ENCODE measurements at places on chromosomes 7 and 10.

GRCh38 chr10:97229322-97230015 is 43.7 kb upstream of the SLIT1 start:
- DNase-seq, result no peak

DNA sequence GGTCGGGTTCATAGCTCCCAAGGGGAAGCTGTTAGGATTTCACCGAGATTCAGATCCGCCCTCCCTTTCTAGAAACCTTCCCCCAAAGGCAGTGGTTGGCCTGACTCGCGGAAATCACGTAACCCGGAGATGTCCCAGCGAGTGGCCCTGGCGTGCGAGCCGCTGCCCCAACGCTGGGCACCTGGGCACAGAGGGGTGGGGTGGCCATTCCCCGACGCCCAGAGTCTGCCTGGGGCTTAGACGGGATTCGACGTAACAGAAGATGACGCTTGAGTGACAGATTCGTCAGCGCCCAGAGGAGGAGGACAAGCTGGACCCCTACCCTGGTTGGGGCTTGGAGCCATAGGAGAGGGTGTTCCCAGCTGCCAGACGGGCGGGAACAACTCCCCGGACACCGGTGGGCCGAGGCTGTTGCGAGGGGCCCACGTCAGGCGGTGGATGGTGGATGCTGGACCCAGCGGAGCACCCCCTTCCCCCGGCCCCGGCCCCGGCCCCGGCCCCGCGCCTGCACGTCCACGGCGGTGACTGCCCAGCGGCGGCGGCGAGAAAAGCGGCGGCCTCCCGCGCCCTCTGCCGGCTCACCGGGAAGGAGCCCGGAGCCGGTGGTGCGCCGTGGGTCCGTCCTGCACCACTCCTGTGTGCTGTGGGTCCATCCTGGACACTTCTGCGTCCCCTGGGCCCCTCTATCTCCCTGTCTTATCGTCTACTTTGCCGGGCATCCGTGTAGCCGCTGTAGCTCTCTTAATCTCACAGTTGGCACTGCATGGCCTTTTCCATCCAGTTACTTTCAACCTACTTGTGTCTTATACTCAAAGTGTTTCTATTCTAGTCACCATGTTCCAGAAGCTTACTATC is 35.4 kb upstream of the KNDC1 start:
- peak; percentile 38 for DNase-seq

GRCh38 chr7:151232917-151233701 is 826 bp downstream of the CHPF2 start:
- DNase-seq, result peak; percentile 86

DNA sequence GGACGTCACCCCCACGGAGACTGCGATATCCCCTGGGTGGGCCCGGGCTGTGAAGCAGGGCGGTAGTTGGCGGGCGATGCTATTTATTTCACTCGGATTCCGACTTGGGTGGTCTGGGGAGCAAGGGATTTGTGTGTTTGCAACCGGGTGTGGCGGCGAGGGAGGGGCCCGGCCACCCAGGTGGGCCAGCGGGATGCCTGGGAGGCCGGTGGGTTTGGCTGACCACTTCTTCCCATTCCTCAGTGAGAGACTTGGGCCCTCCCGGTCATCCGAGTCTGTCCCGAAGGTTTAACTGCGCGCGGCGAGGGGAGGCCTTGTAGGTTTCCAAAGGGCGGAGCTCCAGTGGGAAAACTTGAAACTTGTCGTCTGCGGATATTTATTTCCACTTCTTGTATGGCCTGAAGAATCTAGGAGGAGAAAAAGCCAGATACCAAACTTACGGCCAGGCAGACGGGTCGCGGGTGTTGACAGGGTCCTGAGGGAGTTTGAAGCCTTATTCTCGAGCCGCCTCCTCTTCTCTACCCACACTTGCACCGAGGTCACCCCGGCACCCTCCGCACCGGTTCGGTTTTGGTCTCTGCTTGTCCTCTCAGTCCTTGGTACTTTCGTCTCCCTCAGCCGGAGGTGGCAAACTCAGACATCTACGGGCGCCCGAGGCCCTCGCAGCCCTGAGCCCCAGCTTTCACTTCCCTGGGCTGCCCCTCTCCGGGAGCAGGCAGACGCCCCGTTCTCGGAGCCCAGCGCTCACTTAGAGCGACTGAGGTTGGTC is 17.9 kb downstream of the ZNF316 start:
- DNase-seq, result no peak

- DNase-seq, result no peak
Observed at GRCh38 chr10:126223512-126224067, 164.7 kb downstream of the ADAM12 start.

DNA sequence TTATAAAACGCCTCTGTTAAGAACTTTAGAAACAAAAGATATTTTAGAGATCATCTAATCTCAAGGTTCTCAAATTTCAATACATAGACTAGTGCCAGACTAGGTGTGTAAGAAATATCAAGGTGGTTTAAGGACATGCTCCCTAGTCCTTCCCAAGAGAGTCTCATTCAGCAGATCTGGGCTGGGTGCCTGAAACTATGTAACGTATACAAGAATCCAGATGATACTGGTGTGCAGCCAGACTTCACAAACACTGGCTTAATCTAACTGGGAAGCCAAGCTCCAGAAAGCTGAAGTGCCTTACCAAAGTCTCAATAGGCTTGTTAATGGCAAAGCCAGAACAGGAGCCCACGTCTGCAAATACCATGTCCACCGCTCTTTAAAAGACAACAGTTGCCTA is 105.0 kb upstream of the AMPH start:
- no peak for DNase-seq

GRCh38 chr7:33720870-33721269 is 184.5 kb upstream of the BMPER start:
- no peak for DNase-seq
